GM04504 (cell line): ENCODE measurements at places on chromosomes 3 and 15.

DNA sequence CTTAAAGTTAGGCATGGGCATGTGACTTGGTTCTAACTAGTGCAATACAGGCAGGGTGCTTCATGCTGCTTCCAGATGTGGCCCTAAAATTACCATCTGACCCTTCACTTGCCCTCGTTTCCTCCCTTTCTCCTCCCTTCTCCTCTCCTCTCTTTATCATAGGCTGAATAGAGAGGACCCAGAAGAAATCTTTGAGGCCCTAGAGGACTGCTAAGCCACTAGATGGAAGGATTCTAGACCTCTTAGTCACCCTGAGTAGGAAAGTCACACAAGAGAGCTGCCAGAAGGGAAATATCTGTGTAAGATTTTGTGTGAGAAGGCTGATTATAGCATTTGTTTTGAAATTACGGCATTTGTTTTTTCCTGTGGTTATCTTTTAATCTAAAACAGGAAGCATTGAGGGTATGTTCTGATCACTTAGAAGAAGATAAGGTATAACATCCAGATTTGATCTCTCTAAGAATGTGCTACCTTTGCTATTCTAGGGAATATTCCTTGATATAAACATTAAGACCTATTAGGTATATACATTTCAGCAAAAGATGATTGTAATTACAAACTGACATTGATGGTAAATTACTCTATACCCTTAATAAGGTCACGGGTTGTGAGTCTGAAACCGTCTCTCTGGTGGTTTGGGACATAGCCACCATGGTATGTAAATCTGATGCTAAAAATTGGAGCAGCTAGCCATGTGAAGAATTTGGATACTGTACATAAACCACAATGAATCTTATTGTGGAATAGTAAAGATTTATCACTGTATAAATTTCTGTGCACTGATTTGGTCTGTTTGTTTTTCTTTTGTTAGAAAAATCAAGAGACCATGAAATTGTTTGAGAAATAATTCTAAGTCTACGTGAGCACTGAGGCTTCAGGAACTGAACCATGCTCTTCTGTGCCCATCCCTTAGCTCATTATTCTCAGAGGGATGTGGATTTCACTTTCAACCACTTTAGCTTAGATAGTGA, 84.1 kb downstream of the TP63 start:
- DNase-seq, result peak; percentile 74

GRCh38 chr3:14719006-14719405, 44.1 kb downstream of the C3orf20 start:
- DNase-seq, result no peak

- no peak for DNase-seq
Observed at GRCh38 chr3:23390446-23390845, 187.3 kb downstream of the UBE2E2 start.

- DNase-seq, result no peak
Observed at GRCh38 chr3:193118907-193119306, 122.1 kb upstream of the PLAAT1 start.

DNA sequence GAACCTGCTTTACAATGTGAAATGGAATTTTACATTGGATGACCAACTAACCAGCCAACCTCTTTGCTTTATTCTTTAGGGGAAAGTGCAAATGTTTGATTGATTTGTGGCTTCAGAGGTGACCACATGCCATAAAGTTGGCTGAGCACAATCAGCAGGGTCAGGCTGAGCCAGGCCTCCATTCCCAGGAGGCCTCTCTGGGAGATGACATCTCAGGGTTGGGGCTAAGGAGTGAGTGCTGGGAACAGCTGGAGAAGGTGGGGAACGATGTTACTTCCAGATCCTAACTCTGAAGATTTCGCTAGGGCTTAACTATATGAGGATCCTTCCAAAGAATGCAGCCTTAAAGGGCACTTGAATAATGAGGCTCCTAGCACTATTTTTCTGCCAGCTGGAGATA, 131.7 kb downstream of the ATP10A start:
- DNase-seq, result no peak

DNA sequence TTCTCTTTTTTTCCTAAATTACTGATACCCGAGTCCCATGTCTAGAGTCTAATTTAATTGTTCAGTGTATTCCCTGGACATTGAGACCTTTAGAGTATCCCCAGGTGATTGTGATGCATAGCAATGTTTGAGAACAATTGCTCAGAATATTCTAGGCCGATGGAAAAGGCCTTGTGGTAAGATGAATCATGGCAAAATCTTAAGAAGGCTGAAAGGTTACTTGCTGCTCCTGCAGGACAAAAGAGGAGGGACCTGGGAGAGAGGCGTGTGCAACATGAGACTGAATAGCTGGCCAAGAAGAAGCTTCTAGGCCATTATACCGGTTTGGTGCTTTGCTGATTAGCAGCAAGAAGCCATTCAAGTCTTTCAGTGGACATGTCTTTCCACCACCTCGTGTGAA, 256.6 kb downstream of the ROBO2 start:
- DNase-seq, result no peak

DNA sequence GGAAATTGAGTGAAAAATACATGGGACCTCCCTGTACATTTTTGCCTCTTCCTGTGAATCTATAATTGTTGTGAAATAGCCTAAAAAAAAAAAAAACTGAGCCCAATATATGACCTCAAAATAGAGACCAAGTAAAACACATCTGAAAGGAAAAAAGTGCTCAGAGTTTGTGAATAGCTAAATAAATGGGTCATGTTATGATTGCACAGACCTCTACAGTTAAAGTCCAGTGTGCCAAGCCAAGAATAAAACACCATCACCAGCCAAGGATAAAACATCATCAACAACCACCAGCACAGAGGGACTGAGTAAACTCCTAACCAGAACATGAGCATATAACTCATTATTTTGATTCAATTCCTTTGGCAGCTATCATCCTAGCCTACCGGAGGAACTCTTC, 115.6 kb upstream of the AGTR1 start:
- no peak for DNase-seq

DNA sequence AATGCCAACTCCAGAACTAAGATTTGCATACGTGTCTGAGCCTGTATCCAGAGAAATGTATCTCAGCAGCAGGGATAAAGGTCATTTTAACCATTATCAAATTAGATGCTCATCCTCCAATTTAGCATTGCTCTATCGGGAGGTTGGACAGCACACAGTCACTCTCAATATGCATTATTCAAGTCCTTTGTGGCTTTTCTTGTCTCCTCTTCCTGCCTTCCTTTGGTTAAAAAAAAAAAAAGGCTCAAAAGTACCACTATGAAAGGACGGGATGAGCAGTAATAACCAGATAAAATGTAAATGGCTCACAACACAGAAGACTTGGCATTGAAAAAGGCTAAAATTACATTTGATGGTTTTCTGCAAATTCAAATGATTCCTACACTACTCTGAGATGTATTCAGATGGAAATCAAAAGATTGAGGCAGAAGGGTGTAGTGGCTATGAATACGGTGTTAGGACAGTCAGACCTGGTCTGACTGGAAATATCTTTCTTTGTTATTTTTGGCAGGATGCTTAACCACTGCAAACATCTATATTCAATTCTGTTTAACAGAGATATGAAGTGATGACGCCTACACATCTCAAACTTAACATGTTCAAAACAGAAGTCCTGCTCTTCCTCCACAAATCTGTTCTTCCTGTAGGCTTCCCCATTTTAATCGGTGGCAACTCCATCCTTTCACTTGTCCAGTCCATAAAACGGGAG, 109.6 kb downstream of the ADAMTS9 start:
- DNase-seq, result no peak

GRCh38 chr15:92545996-92546395, 109.6 kb downstream of the FAM174B start:
- DNase-seq, result no peak

DNA sequence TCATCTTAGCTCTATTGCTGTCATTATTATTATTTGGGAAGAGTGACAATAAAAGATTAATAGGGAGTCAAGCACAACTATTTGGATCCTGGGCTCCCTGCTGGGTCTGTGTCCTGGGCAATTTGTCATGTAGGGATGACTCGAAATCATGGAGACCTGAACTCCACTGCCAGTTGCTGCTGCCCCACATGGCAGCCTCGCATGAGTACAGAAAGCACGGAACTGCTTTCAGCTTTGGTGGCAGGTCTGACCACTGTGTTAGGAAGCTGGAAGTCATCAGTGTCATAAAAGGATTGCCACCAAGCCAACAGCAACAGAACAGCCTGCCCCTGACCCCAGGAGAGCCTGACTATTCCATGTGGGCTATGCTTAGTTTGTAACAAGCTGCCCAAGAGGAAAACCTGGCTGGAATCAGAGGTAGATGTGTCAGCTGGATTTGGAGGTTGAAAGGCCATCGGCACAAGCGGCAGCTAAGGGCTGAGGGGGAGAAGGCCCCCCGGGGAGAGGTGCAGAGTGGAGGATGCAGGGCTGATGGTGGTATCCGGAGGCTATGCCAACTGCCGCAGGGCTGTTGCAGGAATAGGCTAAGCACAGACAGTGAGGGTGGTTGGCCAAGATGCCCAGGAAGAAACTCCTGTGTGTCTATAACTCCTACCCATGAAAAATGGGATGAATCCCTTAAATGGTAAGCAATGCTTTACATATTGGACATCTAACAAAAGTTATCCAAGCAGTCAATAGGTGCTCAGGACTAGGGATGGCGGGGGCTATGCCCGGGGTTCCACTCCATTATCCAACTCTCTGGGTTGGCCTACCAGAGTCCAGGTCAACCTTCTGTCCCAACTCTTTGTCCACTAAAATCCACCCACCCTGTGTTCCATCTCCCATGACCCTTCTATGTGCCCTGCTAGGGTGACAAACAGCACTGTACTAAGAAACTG, 291.6 kb downstream of the ADAMTS17 start:
- DNase-seq, result no peak

- no peak for DNase-seq
Observed at GRCh38 chr3:147618691-147619090, 209.5 kb downstream of the ZIC1 start.

- no peak for DNase-seq
Observed at GRCh38 chr15:88830016-88830415, 26.8 kb downstream of the ACAN start.

GRCh38 chr3:61892891-61893290, 331.5 kb downstream of the PTPRG start:
- no peak for DNase-seq

- no peak for DNase-seq
Observed at GRCh38 chr3:44359146-44359751, 20.7 kb downstream of the TCAIM start.
